ENCODE measurements at places on chromosomes 5 and 9.

- peaks cover 23% of the 10 kb centered on the region for H3K4me1 ChIP-seq
- no peaks in the 10 kb centered on the region for H3K27me3 ChIP-seq
- no peak overlapping the region for H3K4me3 ChIP-seq
- H3K36me3 ChIP-seq: no peaks in the 10 kb centered on the region
Measured at GRCh38 chr5:54663866-54664265, 146.3 kb downstream of the SNX18 start.

DNA sequence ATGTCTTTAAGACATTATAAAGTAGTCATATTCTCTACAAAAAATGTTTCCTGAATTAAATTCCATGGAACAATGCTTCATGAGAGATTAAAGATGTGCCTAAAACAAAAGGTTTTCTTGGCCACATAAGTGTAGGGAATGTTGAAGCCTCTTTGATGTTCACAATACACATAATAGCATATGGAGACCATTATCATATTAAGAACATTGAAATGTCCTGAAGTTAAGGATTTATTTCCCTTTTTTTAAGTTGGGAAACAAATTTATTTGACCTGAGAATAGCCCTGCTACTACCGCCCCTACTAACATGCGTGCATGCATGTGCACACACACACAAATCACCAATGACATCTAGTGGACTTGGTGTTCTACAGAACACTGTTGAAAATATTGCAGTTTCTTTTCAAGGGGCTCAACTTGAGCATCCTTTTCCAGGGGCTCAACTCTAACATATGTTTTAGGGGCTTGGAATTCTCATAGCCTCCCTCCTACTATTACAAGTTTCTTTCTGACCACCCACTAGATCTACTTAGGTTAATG, 124.9 kb upstream of the C6 start:
- H3K4me3 ChIP-seq: no peak overlapping the region
- H3K4me1 ChIP-seq: peaks cover 2% of the 10 kb centered on the region
- peak; percentile 10 for DNase-seq

DNA sequence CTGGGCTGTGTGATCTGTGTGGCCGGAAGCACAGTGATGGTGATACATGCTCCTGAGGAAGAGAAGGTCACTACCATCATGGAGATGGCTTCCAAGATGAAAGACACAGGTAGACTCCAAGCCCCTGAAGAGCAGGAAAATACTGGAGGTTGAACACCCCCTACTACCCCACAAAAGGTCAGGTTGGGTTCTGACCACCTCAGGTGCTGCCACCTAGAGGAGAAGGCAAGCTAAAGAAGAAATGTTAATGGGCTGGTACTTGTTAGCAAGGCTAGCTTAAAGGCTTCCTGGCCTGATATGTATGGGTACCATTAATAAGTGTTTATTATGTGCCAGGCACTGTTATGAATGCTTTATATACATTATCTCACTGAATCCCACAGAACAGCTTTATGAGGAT, 11.7 kb downstream of the NIPAL4 start:
- H3K27me3 ChIP-seq: no peaks in the 10 kb centered on the region
- peak; percentile 33 for DNase-seq
- H3K27ac ChIP-seq: no peak overlapping the region
- H3K4me1 ChIP-seq: peaks cover 9% of the 10 kb centered on the region
- peaks cover 5% of the 10 kb centered on the region for H3K36me3 ChIP-seq

DNA sequence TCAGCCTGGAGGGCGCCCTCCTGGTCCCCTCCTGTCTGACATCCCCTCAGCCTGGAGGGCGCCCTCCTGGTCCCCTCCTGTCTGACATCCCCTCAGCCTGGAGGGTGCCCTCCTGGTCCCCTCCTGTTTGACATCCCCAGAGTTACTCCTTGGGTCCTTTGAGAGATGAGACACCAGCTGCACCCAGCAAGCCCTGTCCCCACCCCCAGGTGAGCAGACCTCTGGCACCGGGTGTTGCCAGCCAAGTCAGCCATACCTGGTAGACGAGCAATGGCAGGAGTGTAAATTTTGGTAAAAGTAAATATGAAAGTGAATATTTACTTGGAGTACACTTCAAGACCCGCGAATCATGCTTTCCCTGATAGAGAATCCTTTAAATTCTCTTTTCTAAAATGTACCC, 25.4 kb downstream of the EXOC3 start:
- H3K27ac ChIP-seq: no peak overlapping the region
- no peak overlapping the region for H3K4me3 ChIP-seq
- peaks cover 5% of the 10 kb centered on the region for H3K4me1 ChIP-seq
- no peaks in the 10 kb centered on the region for H3K27me3 ChIP-seq
- no peak for DNase-seq

DNA sequence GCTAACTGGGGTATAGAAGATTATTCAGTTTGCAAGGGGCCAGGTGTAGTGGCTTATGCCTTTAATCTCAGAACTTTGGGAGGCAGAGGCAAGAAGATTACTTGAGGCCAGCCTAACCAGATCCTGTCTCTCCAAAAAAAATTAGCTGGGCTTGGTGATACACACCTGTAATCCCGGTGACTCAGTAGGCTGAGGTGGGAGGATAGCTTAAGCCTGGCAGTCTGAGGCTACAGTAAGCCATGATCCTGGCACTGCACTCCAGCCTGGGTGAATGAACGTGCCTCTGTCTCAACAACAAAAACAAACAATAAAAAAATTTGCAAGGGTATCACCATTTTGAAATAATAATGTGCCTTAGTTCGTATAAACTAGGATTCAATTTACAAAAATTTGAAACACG, 51.3 kb downstream of the BAAT start:
- H3K4me3 ChIP-seq: no peak overlapping the region
- H3K4me1 ChIP-seq: no peaks in the 10 kb centered on the region
- H3K27ac ChIP-seq: no peak overlapping the region
- DNase-seq: no peak
- no peaks in the 10 kb centered on the region for H3K27me3 ChIP-seq
- no peaks in the 10 kb centered on the region for H3K36me3 ChIP-seq

GRCh38 chr5:37495210-37495609, 116.1 kb downstream of the WDR70 start:
- no peak overlapping the region for H3K27ac ChIP-seq
- peaks cover 4% of the 10 kb centered on the region for H3K4me1 ChIP-seq
- no peak overlapping the region for H3K4me3 ChIP-seq
- no peaks in the 10 kb centered on the region for H3K27me3 ChIP-seq
- 0 out of 2 replicates have a peak, but pooled peaks cover 2% of the 10 kb centered on the region for H3K36me3 ChIP-seq

GRCh38 chr5:54249210-54250028, 61.0 kb downstream of the ARL15 start:
- no peak overlapping the region for H3K27ac ChIP-seq
- DNase-seq: peak; percentile 41
- H3K36me3 ChIP-seq: no peaks in the 10 kb centered on the region
- no peaks in the 10 kb centered on the region for H3K27me3 ChIP-seq
- H3K4me1 ChIP-seq: no peaks in the 10 kb centered on the region

DNA sequence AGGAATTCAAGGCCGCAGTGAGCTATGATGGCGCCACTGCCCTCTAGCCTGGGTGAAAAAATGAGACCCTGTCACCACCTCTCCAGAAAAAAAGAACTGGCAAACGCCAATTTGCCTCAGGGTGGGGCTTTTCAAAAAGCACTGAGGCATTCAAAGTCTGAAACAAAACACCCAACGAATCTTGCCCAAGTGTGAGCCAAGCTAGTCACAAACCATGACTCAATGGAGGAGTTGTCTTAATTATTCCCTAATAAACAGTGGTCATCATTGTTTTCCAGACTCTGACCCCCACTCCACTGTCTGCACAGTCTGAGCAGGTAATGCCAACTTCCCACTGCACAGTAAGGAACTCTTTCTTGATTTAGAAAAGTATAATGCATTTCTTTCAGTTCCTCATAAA, 16.8 kb downstream of the FRMD3 start:
- H3K27ac ChIP-seq: no peak overlapping the region
- H3K36me3 ChIP-seq: no peaks in the 10 kb centered on the region
- H3K4me3 ChIP-seq: no peak overlapping the region
- no peaks in the 10 kb centered on the region for H3K27me3 ChIP-seq

- H3K27ac ChIP-seq: peak overlapping the region; percentile 94
- peak; percentile 55 for DNase-seq
- no peaks in the 10 kb centered on the region for H3K27me3 ChIP-seq
- H3K36me3 ChIP-seq: no peaks in the 10 kb centered on the region
- H3K4me3 ChIP-seq: peak overlapping the region; percentile 98
Measured at GRCh38 chr9:21559402-21560280, 77.5 kb upstream of the IFNE start.

Measured in IMR-90 (cell line).